ENCODE measurements at places on chromosomes 16 and 17.
A peak's percentile ranks its signal among the peaks of the same experiment; 100 is the strongest.

DNA sequence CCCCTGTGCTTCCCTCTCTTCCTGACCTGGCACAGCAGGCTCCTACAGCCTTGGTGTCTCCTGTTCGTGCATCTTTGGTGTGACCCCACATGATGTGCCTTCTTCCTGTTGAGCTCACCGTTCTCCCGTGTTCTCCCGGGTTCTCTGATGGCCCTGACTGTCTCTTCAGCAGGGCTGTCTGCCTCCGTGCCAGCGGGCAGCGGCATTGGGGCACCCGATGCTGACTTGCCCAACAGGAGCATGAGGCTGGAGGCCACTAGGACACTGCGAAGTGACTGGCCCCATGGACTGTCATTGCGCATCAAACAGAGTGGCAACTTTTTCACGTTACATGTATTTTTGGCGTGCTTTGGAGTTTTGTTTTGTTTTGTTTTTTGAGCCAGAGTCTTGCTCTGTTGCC, 22.4 kb downstream of the CRAMP1 start:
- DNase-seq: no peak

DNA sequence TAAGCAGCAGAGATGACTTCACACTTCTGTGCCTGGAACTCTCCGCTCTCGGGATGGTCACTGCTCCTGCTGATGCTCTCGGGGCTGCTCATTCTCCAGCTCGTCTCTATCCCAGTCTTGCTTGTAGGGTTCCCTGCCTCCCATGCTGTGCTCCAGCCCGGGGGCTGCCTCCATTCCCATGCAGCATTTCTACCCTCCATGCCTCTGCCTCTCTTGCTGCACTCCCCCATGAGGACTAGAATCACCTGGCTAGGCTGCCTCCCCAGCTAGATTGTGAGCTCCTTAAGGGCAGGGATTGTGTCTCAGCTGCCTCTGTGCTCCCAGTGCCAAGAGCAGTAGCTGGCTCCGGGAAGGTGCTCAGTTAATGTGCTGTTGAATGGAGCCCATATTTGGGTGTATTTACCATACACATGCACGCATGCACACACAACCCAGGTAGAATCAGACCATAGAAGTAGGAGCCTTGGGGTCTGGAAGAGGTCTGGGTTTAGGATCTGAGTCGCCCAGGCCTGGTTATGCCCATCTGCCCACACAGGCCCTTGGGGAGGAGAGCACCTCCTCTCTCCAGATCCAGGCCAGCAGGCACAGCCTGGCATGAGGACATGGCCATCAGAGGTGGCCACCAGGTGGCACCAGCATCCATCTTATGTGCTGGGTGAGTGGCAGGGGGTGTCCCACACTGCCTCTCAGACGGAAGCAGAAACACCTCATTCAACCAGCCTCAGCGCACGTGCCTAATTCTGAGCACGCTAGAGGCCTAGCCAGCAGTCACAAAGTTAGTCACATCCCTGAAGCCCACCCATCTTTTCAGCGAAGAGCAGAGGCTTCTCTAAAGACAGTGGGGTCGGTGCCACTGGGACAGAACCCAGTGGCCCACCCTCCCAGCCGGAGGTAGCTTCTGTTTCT, 9.3 kb downstream of the GIT1 start:
- peak; percentile 85 for DNase-seq

- no peak for DNase-seq
These were observed 9.2 kb downstream of the UBALD2 start for GRCh38 chr17:76274112-76274956.

GRCh38 chr16:86038926-86039310, 140.0 kb downstream of the IRF8 start:
- no peak for DNase-seq

DNA sequence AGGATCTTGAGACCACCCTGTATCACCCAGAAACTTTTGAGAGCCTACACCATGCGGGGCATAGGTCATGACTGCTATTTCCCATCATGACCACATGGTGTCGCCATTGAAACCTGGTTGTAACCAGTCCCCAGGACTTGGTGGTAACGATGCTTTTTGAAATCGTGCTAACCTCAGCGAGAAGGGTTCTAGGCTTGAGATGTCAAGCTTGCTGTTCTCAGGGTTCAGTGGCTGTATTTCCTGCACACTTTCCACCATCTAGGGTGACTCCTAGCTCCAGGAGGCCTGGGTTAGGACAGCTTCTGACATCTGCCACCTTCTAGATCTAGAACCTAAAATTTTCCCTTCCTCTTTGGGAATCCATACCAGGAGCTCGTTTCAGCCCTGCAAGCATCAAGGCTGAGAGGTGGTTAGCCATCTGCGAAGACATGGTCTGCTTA, 13.0 kb upstream of the SPNS3 start:
- DNase-seq: no peak

DNA sequence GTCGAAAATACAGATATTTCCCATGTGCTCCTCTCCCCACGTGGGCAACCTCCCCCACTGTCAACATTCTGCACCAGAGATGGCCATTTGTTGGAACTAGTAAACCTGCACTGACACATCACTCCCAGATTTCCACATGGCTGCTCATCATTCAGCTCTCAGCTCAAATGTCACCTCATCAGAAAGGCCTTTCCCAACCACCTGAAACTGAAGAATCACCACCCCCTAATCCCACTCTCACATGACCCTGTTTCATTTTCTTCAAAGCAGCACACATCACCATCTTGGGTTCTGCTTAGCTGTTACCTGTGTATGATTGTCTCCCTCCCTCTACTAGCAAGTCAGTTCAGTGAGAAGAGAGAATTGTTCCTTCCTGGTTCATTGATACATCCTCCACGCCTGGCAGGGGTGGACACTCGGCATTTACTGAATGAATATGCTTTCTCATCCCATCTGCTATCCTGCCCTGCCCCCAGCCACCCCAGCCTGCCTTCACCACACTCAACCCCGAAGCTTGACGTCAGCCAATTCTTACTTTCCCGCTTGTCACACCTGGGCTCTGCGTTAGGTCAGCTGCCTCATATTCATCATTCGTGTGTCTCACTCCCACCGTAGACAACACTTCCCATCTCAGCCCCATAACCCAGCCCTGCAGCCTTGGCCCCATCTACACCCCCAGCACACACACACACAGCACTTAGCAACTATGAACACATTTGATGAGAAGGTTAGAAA, 1.5 kb downstream of the C17orf114 start:
- no peak for DNase-seq

GRCh38 chr17:46764709-46765401, 53.6 kb downstream of the WNT3 start:
- no peak for DNase-seq

DNA sequence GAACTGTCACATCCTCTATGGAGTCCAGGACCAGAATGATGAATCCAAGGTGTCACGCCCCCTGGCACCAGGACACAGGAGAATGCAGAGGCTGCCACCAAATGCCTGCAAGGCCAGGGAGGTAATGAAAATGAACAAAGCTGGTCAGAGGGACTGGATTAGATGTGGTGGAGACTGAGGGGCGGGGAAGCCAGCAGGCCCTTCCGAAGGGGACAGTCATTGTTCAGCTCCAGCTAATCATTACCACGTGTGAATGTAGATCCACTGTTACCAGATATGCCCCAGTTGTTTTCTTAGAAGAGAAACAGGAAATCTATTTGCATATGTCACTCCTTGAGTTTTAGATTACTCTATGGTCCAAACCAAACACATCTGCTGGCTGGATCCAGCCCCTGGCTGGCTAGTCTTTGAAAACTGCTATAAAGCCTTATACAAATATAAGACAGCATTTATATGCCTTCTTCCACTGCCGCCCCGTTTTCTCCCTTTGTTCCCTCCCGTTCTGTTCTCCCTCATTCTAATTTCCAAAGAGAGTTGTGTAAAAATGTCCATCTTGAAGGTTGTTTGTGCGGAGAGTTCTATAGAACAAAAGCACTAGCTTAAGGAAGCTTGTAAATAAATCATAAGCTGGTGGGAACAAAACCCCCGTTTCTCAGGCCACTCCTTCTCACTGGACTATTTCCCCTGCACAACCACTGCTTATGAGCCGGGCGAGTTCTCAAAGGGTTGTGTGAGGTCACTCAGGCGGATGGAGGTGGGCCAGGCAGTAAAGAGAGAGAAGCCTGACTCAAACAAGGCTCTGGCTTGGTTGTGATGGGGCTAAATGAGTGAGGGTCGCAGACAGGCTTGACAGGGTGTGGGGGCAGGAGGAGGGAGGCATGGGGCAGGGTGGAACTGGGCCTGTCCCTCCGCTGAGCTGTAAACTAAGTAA, 14.2 kb downstream of the CRYM start:
- DNase-seq: no peak

DNA sequence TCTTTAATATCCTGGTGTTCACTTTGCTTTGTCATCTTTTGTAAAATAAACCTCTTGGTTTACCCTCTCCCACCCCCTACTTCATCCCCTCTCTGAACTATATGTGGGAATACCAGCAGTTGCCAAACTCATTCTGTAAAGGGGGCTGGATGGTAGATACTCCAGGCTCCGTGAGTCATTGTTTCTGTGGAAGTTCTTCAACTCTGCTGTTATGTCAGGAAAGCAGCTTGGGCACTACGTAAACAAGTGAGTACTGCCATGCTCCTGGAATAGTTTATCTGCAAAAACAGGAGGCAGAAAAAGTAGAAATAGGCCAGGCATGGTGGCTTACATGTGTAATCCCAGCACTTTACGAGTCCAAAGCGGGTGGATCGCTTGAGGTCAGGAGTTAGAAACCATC, 17.6 kb downstream of the MVP start:
- DNase-seq: no peak

GRCh38 chr17:38749223-38750043, 1.3 kb upstream of the PCGF2 start:
- DNase-seq: no peak

- DNase-seq: peak; percentile 37
These were observed 1.6 kb downstream of the MYO1C start for GRCh38 chr17:1490643-1491442.

GRCh38 chr16:74219706-74220105, 76.9 kb upstream of the PSMD7 start:
- no peak for DNase-seq

- DNase-seq: no peak
These were observed 1.6 kb downstream of the ACTG1 start for GRCh38 chr17:81510785-81511553.

GRCh38 chr17:42853968-42854790, 3.2 kb downstream of the AOC3 start:
- no peak for DNase-seq

- no peak for DNase-seq
These were observed 165.4 kb downstream of the AIPL1 start for GRCh38 chr17:6269478-6269877.

- no peak for DNase-seq
These were observed 49.4 kb downstream of the SLC39A11 start for GRCh38 chr17:73042809-73043685.

- no peak for DNase-seq
These were observed 40.3 kb downstream of the SDK2 start for GRCh38 chr17:73603971-73604370.

- DNase-seq: no peak
These were observed at the start of gene LCAT for GRCh38 chr16:67943619-67944504. LCAT (minus strand) TSS chr16:67944120; CDS start chr16:67944101, 19 bp downstream.

- DNase-seq: peak; percentile 21
These were observed 12.7 kb upstream of the SPNS2 start for GRCh38 chr17:4485676-4486646.

- no peak for DNase-seq
These were observed 5.4 kb downstream of the PDE6G start for GRCh38 chr17:81650951-81651350.

DNA sequence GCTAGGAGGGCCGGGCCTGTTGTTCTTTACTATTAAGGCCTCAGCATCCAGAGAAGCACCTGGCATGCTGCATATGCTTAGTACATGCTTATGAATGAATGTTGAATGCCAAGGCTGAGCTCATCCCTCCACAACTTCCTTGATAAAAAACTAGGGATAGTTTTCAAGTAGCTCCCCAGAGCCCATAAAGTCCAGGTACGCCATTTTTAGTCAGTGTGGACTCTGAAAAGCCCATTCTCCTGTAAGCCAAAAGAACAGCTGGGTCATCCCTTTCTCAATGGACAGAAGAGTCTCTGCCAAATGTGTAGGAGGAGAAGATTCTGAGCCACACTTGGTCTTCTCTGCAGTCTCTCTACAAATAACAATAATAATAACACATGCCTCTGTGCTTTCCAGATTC, 8.9 kb upstream of the ITGB3 start:
- DNase-seq: no peak

DNA sequence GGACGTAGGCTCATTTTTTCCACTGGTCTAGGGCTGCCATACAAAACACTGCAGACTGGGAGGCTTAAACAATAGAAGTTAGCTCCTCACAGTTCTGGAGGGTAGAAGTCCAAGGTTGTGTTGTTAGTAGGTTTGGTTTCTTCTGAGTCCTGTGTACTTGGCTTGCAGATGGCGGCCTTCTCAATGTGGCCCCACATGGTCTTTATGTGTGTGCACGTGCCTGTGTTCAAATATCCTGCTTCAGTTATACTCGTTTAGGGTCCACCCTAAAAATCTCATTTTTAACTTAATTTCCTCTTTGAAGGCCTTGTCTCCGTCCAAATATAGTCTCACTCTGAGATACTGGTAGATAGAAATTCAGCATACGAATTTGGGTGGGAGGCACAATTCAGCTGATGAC, 542.4 kb downstream of the HAPSTR1 start:
- no peak for DNase-seq

GRCh38 chr17:4019275-4019674, 55.0 kb upstream of the ATP2A3 start:
- DNase-seq: no peak

GRCh38 chr17:5123343-5124124, 7.7 kb downstream of the USP6 start:
- no peak for DNase-seq

GRCh38 chr16:24344784-24345183, 88.6 kb downstream of the CACNG3 start:
- DNase-seq: no peak

GRCh38 chr17:61076621-61077031, 323.0 kb upstream of the TBX2 start:
- no peak for DNase-seq

DNA sequence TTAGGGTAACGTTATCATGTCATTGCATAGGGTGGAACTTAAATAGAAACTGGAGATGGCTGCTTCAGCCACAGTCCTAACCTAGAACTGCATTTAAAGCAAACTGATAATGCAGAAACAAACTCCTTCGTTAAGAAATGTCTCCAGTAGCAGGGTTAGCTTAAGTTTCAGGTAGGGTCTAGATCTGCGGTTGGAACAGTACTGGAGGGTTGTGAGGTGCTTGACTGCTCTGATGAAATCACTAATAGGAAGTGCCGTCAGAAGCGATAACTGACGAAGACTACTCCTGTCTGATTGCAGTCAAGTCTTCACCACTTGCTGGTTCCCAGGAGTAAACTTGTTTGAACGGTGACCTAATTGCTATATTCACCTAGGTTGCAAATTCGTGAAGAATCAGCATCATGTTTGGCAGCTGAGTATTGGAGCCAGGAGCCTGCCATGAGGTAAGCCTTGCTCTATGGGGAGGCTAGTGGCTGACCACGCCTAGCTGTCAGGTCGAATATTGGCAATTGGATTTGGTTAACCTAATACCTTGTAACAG, 24.5 kb downstream of the TRPV2 start:
- no peak for DNase-seq
